ENCODE measurements at places on chromosomes 6 and 20.

DNA sequence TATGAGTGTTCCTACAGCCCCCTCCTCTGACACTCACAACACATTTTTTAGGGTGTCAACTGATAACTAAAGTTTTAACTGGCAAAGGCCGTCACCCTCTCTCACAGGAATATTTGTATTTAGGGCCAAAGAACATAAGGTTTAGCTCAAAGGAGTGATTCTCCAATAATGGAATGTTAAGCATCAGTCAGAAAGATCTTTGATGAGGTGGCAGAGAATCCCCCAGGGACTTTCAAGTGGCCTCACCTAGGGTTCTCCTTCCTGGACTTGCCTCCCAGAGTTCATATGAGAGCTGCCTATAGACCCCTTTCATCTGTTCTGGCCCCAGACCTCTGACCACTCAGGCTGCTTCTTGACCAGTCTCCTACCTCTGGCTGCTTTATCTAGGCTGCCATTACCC is 7.4 kb upstream of the SCUBE3 start:
- no peak for DNase-seq

- DNase-seq, result no peak
Measured at GRCh38 chr6:140828856-140829255, 1303.9 kb upstream of the GJE1 start.

DNA sequence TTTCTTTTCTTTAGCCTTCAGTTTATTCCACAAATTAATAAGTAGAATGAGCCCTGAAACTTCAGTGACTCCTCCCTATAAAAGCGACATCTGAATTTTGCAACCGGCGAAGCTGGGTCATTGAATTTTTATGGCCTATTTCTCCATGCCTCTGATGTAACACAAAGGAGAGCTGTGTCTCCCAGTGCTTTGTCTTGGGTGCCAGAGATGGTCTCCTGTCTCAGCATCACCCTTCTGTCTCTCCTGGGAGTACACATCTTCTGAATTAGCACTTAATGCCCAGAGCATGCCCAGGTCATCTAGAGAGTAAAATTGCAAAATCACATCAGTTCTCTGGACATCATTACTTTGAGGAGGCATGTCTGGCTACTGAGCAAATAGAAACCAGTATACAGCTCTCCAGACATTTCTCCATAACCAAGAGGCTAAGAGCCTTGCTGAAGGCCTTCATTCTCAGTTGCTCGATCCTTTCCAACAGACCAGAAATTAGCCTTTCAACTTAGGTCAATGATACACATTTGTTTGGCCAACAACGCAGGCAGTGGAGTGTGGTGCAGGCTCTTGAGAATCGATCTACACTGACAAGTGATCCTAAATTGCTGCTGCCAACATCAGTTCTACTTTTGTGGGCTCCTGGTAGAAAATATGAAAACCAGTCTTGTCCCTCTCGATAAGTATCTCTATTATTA is 176.0 kb upstream of the FOXQ1 start:
- no peak for DNase-seq

DNA sequence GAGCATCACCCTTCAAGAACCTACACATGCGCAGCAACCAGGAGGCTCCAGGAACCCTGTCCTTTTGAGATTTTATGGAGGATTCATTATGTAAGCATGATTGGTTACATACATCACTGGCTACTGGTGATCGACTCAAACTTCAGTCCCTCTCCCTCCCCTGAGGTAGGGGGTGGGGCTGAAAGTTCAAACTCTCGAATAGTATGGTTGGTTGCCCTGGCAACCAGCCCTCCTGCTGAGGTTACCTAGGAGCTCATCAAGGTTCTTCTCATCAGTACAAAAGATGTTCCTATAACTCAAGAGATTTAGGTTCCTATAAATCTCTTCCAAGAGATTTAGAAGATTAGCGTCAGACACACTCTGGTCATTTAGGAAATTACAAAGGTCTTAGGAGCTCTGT is 21.9 kb upstream of the ZSCAN9 start:
- no peak for DNase-seq

GRCh38 chr6:67666177-67666964 is 968.7 kb upstream of the ADGRB3 start:
- no peak for DNase-seq

DNA sequence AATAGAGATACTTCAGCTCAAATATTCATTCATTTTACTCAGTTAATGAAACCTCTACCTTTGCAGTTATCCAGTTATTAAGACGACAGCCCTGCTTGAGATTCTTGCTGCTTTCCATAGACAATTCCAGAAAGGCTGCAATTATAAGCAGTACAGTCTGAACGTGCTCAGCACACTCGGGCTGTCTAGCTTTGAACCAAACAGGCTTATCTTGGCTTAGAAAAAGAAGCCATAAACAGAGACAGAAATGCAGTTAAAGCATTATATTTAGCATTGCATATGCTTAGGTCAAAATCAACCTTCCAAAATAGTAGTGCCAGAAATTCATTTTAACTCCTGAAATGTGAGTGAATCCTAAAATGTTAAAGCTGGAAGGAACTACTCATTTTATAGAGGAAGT is 204.1 kb upstream of the KCNQ5 start:
- DNase-seq, result no peak

DNA sequence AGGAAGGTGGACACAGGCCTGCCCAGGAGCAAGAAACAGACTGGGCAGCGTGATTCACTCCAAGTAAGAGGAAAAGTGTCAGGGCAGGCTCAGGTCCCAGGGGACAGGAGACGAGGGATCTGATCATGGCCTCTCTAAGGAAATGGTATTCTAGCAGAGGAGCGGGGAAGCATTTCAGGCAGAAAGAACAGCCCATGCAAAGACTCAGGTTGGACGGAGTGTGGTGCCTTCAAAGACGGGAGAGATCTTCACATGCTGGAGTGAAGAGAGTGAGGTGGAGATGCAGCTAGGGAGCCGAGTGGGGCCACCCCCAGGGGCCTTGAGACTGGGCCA is 161.1 kb downstream of the SYCP2 start:
- no peak for DNase-seq

All from Right ventricle myocardium superior (tissue), 1 donor.